ENCODE measurements at places on chromosomes 2 and 18.

DNA sequence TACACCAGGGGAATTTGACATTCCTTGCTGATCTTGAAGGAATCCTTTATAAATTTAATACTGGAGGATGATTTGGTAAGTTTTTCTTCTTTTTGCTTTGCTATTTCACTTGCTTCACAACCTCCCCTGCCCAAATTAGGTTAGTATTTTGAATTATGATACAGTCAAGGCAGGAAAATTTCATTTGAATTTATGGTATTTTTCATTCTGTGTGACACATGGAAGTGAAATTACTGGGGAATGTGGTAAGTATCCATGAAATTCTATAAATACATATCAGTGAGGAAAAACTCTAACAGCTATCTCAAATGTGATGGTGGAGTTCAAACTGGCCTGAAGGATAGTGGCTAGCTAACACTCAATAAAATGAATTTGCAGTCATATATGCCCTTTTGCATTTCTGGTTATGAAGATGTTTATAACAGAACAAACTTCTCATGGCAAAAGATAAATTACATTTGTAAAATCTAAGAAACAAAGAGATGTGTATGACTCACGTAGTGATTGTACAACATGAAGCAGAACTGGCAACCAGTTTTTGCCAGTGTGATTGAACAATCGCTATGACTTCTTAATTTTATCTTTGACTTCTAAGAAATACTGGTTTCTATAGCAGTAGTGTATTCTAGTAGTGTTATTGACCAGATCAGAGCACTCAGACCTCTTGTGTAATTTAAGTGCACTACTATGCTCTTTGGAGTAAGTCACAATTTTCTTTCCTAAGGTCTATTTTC is 152.6 kb downstream of the IKZF2 start:
- no peak for DNase-seq

DNA sequence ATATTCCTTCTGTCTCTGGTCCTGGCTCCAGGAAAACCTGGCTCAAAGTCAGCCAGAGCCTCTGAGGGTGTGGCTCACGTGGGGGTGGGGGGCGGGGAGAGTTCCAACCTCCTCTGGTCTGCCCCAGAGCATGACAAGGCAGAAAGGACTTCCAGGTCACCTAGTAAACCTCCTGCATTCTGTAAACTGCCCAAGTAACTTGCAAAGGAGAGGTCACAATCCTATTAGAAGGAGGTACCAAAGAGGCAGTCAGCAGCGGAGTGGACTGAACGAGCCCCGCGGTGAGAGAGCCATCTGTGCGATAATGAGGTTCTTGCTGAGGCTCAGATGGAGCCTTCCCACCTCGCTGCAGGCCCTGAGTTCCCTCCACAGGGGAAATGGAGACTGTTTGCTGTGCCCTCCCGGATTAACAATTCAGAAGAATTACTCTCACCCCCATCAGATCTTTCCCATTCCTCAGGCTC is 58.9 kb upstream of the GATA6 start:
- no peak for DNase-seq

- no peak for DNase-seq
Measured at GRCh38 chr2:174591740-174592139, 5.9 kb downstream of the WIPF1 start.

DNA sequence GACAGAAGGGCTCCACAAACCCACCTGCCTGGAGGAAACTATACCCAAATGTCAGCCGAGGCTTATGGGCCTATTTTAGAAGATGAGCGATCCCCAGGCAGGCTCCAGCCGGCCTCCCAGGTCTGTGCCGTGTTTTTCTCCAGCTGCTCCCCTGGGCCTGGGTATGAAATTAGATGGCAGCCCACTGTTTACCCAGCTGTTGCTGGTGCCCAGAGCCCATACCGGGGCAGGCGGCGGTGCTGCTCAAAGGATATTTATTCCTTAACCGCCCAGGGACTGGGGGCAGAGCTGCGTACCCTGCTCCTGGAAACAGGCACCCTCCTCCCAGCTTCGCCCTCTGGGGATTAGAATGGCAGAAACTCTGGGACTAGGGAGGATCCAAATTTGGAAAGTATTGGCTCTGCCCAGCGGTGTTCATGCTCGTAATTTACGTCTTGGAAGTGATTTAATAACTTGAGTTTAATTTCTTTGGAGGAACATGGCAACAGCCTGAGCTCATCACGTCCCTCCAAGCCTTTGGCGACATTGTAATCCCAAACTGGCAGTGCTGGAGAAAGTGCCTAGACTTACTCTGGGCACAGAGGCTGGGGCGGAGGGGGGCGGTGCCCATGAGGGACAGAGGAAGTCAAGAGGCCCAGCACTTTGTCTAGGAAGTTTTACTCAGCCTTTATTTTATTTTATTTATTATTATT is 199.2 kb downstream of the KLHL29 start:
- no peak for DNase-seq

GRCh38 chr2:166361351-166362153 is 14.2 kb downstream of the SCN9A start:
- no peak for DNase-seq

GRCh38 chr2:112916145-112916571 is 5.2 kb downstream of the IL37 start:
- DNase-seq = no peak

- DNase-seq = no peak
Measured at GRCh38 chr2:68839260-68839833, 31.9 kb downstream of the BMP10 start.
